ENCODE measurements at places on chromosomes 12 and 14.

GRCh38 chr14:57420033-57420432 lies 29.6 kb downstream of the NAA30 start:
- no peak for DNase-seq

GRCh38 chr12:84058136-84058535 lies 854.5 kb downstream of the SLC6A15 start:
- no peak for DNase-seq

DNA sequence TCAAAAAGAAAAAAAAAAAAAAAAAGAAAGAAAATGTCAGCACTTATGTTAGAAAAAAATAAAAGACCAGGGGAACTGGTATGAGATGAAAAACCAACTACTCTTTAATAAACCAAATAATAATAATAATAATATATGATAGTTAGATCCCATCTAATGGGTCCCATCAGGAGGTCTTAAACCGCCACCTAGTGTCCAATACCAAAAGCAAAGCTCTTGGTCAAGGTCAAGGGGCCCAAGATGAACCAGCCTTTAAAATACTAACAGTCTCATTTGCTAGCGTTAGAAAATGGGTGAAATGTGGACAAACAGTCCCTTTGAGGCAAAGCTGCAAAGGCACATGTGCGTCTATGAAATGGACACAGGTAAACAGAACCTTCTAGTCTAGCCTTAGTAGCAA lies 12.3 kb downstream of the BRAP start:
- DNase-seq: no peak

DNA sequence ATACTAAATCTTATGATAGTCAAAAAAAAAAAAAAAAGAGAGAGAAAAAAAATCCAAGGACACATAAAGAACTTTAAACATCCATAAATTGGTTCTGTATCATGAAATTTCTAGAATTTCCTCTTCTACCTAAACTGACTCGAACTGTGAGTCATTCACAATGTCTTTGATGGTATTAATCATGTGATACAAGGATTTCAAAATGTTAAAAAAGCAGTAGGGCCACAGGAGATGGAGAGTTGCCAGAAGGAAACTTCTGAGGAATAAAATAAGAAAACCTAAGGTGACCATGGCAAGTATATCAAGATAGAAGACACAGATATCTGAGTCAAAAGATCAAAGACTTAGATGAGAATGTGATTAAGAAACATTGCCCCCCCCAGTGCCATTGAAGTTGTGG lies 1320.9 kb upstream of the FLRT2 start:
- DNase-seq: no peak

- no peak for DNase-seq
These were observed 180.2 kb downstream of the CRADD start for GRCh38 chr12:93857279-93857938.

GRCh38 chr14:100116134-100116533 lies 43.3 kb downstream of the DEGS2 start:
- DNase-seq: no peak

GRCh38 chr12:123050331-123050831 lies 69.9 kb downstream of the ARL6IP4 start:
- DNase-seq: no peak

GRCh38 chr14:103284574-103285467 lies 49.2 kb upstream of the EIF5 start:
- DNase-seq: no peak

DNA sequence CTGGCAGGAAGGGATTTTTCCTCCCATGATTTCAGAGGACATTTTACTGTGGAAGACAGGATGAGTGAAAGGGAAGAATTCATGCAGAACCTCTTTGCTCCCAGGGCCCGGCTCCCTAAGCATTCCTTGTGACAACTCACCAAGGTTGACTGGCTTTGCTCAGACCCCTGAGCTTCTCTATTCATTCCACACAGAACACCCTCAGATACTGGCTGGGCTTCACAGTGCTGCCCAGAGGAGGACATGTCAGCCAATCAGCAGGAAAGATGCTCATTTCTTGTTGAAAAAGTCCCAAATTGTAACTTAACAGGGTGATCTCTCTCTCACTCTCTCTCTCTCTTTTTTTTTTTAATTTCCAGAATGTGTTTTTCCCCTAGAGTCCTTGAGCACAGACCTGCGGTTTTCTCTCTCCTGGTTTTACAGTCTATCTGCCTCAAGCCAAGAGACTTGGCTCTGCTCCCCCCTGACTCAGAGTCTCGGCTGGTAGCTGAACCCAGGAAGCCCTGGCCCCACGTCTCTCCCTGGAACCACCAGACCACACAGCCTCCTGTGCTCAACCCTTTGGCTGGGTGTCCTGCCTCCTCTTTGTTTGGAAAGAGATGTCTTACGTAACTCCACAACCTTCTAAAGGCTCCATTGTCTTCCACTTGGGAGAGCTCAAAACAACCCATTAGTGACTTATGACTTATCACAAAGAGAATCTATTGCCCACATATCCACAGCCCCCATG lies 43.9 kb downstream of the SSPN start:
- no peak for DNase-seq

- no peak for DNase-seq
These were observed 200.3 kb downstream of the KTN1 start for GRCh38 chr14:55780156-55780946.
